ENCODE measurements at places on chromosomes 6 and 20.

DNA sequence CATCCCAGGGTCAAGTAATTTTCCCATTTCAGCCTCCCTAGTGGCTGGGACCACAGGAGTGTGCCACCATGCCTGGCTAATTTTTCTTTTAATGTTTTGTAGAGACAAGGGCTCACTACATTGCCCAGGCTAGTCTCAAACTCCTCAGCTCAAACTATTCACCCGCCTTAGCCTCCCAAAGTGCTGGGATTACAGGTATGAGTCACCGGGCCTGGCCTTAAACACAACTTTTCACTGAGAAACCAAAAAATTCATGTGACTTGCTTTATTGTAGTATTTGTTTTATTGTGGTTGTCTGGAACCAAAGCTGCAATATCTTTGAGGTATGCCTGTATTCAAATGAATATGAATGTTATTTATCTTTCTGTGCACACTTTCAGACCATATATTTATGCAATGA, 72.2 kb downstream of the RWDD2A start:
- DNase-seq, result no peak

- DNase-seq, result no peak
These were observed 18.8 kb upstream of the SIRPA start for GRCh38 chr20:1876217-1876921.

GRCh38 chr6:143410859-143411270, 39.6 kb downstream of the ADAT2 start:
- DNase-seq, result no peak

GRCh38 chr6:84835340-84835739, 70.9 kb upstream of the TBX18 start:
- no peak for DNase-seq

- DNase-seq, result no peak
These were observed 15.0 kb upstream of the TBX18 start for GRCh38 chr6:84779380-84779779.

DNA sequence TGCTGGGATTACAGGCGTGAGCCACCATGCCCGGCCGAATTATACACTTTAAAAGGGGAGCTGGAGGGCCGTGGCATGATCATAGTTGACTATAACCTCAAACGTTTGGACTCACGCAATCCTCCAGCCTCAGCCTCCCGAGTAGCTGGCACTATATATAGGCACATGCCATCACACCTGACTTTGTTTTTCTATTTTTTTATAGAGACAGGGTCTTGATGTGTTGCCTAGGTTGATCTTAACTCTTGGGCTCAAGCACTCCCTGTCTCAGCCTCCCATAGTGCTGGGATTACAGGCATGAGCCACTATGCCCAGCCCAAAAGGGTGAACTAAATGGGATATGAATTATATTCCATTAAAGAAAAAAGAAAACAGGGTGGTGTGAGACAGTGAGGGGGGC, 7.8 kb downstream of the PTGIS start:
- DNase-seq, result no peak

GRCh38 chr6:141326426-141326825, 806.3 kb upstream of the GJE1 start:
- DNase-seq, result no peak

DNA sequence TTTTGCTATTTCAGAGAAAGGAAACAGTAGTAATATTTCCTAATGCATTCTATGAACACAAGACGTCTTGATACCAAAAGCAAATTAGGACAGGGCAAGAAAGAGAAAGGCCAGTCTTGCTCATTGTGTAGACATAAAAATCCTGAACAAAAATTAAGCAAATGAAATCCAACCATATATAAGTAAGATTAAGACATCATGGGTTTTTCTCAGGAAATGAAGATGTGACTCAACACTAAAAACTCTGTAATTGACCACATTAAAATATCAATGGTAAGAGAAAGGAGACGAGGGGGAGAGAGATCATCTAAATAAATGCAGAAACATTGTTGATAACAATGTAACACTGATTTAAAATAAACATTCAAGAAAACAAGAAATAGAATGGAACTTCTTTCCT, 205.4 kb downstream of the SOD2 start:
- DNase-seq, result no peak

DNA sequence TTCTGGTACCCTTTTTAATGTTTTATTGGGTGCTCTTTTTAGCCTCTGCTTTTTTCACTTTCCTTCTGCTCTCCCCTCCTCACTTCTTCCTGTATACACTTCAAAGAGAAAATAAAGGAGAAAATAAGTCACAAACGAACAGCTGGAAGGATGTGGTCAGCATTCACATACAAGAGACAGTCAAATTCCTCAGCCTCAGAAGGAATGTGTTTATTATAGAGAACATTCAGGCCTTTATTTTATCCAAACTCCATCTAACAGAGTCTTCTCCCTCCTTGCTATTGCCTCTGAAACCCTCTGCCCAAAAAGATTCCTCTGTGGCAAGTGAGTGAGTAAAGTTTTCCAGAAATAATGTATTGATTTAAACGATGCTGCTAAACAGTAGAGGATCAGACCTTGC, 490.4 kb downstream of the FRK start:
- no peak for DNase-seq

GRCh38 chr6:25050356-25050755, 114.6 kb upstream of the RIPOR2 start:
- DNase-seq, result peak; percentile 25

- no peak for DNase-seq
These were observed 2.4 kb downstream of the SIGLEC1 start for GRCh38 chr20:3710011-3710466.

- no peak for DNase-seq
These were observed 280.5 kb upstream of the JAG1 start for GRCh38 chr20:10954137-10954840.

GRCh38 chr20:8601542-8601912, 467.4 kb upstream of the PLCB4 start:
- DNase-seq, result no peak

GRCh38 chr6:25259756-25260155, 19.4 kb upstream of the CARMIL1 start:
- DNase-seq, result no peak

DNA sequence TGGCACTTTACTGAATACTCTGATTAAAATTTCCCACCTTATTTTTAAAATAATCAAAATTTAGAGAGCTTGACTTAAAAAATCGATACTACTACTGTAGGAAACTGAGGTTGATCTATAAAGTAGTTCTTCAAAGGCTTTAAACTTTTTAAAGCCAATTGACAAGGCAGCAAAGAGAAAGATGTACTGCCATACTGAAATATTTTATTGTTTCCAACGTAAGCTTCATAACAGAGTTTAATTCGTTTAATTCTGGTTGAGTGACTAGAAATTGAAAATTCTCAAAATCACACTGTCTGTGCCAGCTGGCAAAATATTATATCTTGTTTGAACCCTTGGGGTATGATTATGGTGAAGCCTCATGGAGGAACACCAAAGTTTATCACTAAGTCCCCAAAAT, 207.6 kb downstream of the UNC5CL start:
- no peak for DNase-seq

- DNase-seq, result no peak
These were observed 61.9 kb downstream of the GPR6 start for GRCh38 chr6:110039981-110040383.

- DNase-seq, result no peak
These were observed 129.2 kb downstream of the TBX18 start for GRCh38 chr6:84635081-84635761.

DNA sequence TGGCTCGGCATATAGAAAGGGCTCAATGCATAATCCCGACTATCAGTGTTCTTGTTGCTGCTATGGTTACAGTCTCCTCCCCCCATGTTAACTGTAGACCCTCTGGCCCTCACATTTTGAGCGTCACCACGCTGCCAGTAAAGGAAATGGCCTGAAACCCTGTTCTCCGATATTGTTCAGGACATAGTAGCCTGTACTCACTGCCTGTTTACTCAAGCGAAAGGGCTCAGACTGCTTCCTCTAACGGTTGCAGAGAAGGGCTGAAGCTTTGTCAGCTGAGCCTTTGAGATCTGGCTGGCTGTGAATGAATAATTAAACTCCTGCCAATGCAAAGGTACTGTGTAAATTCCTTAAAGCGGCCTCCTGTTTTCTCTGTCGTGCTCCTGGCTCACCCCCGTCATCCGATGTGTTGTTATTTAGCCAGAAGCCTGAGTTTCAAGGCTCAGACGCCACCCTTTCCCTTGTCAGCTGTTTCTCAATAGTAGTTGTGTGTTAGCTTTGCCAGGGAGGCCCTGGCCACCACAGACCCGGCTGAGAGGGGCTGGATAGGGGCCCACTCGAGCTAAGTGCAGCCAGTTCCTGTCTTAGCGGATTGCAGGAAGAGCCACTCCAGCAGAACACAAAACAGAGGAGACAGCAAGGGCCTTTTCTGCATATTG, 31.2 kb upstream of the RALGAPA2 start:
- peak; percentile 37 for DNase-seq

GRCh38 chr6:163525926-163526325, 111.4 kb downstream of the QKI start:
- DNase-seq, result no peak

- DNase-seq, result no peak
These were observed 58.2 kb downstream of the ZNF831 start for GRCh38 chr20:59221707-59222252.

DNA sequence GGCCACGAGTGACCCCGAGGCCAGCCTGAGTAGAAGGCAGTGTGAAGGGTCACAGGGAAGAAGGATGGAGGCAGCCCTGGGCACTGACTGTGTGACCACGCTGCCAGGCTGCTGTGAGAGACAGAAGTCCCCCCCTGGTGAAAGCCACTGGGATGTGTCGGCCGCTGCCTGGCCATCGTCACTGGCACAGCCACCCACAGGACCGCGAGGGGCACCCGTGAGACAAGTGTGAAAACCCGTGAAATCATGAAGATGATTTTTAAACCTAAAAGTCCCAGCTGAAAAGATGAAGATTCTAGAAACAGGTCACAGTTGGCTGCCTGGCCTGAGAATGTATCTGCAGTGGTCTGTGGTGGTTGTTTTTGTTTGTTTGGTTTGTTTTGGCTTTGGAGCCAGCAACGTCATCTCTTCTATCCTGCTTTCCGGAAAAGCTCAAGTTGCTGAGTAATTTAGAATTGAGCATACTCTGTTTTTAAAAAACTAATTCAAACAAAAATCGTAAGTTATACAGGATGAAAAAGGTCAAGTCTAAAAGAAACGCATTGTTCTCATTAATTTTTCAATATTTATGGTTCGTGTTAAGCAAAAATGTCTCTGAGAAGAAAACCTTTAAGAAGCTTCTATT, 94.7 kb downstream of the HUS1B start:
- no peak for DNase-seq

DNA sequence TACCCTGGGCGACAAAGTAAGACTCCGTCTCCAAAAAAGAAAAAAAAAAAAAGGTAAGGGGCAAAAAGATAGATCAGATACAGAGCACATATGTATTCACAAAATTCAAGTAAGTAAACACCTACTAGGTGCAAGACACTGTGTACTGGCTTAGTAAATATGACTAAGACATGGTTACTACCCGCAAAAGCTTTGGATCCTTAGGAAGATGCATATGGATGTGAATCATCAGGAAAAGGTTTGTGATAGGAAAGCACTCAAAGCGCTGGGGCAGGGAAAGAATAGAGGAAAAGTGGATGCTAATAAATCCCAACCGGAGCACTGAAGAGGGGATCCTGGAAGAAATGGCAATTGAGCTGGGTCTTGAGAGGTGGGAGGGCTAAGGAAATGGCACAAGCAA, 118.8 kb upstream of the FAM184A start:
- DNase-seq, result no peak

GRCh38 chr20:45947110-45947866, 12.8 kb downstream of the PCIF1 start:
- DNase-seq, result no peak
